ENCODE measurements at places on chromosomes 7 and 10.

- DNase-seq: peak; percentile 46
Observed at GRCh38 chr10:49164559-49165188, 23.5 kb downstream of the TMEM273 start.

DNA sequence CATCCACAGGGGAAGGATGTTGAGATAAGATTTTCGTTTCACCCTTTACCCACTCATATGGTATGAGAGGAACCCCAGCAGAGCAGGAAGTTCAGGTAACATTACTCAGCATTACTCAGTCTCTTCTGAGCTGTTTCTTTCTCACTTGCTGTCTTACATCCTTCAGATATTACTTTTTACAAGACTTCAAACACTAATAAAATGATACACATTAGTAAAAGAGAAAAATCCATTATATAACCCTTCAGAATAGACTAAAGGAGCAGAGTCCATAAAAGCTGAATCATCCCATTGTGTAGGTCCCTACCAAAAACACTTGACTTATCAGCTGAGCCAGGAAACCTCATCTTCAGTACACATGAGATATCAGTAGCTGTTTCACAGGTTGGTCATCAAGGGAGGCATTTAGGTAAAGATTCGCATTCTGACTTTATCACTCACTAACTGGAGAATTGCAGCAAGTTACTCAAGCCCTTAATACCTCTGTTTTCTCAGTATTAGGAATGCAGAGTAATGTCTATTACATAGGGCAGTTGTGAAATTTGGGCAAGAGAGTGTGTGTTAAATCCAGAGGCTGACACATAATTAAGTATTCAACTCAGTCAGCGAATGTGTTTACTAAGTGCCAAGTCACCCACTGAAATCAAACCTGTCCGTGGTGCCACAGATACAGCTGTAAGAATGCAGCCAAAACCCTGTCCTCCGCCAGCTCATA lies 44.7 kb downstream of the KLF6 start:
- DNase-seq: no peak

- no peak for DNase-seq
Observed at GRCh38 chr7:44315301-44315903, 10.0 kb downstream of the CAMK2B start.

GRCh38 chr10:55519264-55519663 lies 718.2 kb upstream of the PCDH15 start:
- no peak for DNase-seq
